ENCODE measurements at places on chromosomes 7 and 10.

- peak; percentile 71 for DNase-seq
Observed at GRCh38 chr10:104254493-104255310, at the start of gene GSTO1. Gene GSTO1 (plus strand): TSS chr10:104254892. CDS start chr10:104254929, 37 bp downstream.

- DNase-seq, result no peak
Observed at GRCh38 chr10:132245056-132245455, 58.3 kb downstream of the DPYSL4 start.

- DNase-seq, result no peak
Observed at GRCh38 chr7:133941496-133941895, 185.6 kb upstream of the LRGUK start.

DNA sequence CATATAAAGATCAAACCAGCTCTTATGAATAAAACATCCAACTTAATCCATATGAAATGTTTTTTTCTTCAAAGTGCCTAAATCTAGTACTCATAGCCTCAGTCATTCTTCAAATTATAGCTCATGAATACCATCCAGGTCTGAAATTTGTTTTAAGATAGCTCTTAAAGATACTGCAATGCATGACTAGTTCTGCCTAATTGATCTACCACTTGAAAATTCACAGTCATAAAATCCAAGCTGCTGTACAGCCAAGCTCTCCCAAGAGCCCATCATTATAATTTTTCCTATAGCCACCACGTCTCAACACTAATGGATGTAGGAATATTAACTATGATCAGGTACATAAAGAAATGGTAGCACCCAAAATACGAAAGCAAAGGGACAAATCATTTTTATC lies 87.9 kb upstream of the RNF148 start:
- no peak for DNase-seq

- no peak for DNase-seq
Observed at GRCh38 chr7:1936531-1937251, 266.6 kb downstream of the ELFN1 start.

GRCh38 chr10:122504610-122504950 lies 43.2 kb downstream of the HTRA1 start:
- peak; percentile 74 for DNase-seq

Data from right lung (tissue), 10 donors.